Sigmoid colon (tissue), 7 donors: ENCODE measurements at places on chromosomes 2 and 18. TPM values are rescaled to one million over a fixed set of nuclear protein-coding genes. Genes with fewer than 3 reads are reported as not detected.

The COL6A3 gene
- 2.8 TPM for polyA plus RNA-seq

- DNase-seq = no peak
- H3K4me3 ChIP-seq = no peak overlapping the region
- no peak overlapping the region for H3K27ac ChIP-seq
- H3K36me3 ChIP-seq = no peaks in the 10 kb centered on the region
- no peaks in the 10 kb centered on the region for H3K27me3 ChIP-seq
- no peaks in the 10 kb centered on the region for H3K4me1 ChIP-seq
Measured at GRCh38 chr2:165161510-165161909, 42.3 kb downstream of the SCN3A start.

The GNAL gene
- 0.60 TPM for polyA plus RNA-seq

- H3K36me3 ChIP-seq = no peaks in the 10 kb centered on the region
- H3K4me1 ChIP-seq = peaks cover 5% of the 10 kb centered on the region
- H3K27me3 ChIP-seq = no peaks in the 10 kb centered on the region
- H3K4me3 ChIP-seq = no peak overlapping the region
- no peak for DNase-seq
- H3K27ac ChIP-seq = no peak overlapping the region
Measured at GRCh38 chr18:28115149-28115550, 61.8 kb downstream of the CDH2 start.

The ZNF514 gene
- polyA plus RNA-seq = 8.6 TPM

The CYP1B1 gene
- polyA plus RNA-seq = 8.4 TPM

DNA sequence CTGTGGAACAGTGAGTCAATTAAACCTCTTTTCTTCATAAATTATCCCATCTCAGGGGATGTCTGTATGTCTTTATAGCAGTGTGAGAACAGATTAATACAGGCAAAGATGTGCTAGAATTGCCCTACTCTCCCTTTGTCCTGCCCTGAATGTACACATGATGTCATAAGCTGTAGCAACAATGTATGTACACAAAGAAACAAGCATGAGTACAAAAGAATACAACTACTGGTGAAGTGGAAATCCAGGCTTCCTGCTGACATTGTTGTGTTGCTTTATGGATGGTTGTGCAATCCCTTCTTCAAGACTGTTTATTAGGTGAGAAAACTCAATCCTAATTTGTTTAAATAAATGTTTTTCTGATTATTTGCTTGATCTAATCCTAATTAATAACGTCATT, 446.6 kb downstream of the DSC3 start:
- no peaks in the 10 kb centered on the region for H3K36me3 ChIP-seq
- no peaks in the 10 kb centered on the region for H3K27me3 ChIP-seq
- H3K4me3 ChIP-seq = no peak overlapping the region
- no peak for DNase-seq
- no peak overlapping the region for H3K27ac ChIP-seq

- H3K36me3 ChIP-seq = no peaks in the 10 kb centered on the region
- H3K27me3 ChIP-seq = no peaks in the 10 kb centered on the region
- DNase-seq = no peak
- no peak overlapping the region for H3K4me3 ChIP-seq
Measured at GRCh38 chr18:48279312-48279711, 129.9 kb downstream of the ZBTB7C start.

The XDH gene
- polyA plus RNA-seq = 30.1 TPM

DNA sequence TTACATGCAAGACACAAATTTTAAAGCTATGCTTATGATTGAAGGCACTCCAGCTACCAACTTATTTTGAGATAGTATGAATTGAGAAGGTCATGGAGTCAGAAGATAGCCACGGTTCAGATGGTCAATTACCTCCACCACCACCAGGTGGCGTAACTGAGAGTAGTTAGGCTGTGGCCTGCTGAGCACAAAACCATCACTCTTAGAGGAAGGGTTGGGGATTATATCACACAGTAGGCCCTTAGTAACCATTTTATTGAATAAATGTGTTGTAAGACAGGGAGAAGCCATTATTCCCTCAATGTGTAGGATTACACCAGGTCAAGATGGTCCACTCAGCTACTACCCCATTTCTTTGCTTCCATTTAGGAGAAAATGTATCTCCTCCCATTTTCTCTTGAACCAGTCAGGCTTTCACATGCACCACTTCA, 18.8 kb downstream of the KLHL41 start:
- DNase-seq = peak; percentile 76
- H3K27ac ChIP-seq = no peak overlapping the region
- H3K4me1 ChIP-seq = no peaks in the 10 kb centered on the region
- peaks cover 9% of the 10 kb centered on the region for H3K36me3 ChIP-seq
- H3K4me3 ChIP-seq = no peak overlapping the region
- H3K27me3 ChIP-seq = no peaks in the 10 kb centered on the region

DNA sequence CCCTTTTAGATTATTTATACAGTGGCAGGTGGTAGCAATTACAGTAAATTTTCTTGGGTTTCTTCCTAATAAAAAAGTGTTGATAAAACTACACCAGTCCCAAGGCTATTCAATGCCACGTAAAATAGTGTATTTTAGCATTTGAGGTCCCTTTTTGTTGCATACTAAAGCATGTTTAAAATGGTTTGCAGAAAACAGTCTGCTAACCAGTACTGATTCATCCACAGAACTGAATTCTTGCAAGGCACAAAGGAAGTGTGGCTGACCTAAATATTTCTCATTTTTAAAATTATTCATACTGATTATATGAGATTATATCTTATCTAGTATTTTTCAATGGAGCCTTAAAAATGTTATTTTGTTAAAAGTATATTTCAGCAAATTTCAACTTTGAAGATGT, 98.1 kb downstream of the SMAD2 start:
- no peak overlapping the region for H3K4me3 ChIP-seq
- H3K27ac ChIP-seq = no peak overlapping the region
- no peak for DNase-seq
- H3K36me3 ChIP-seq = peaks cover 3% of the 10 kb centered on the region
- H3K27me3 ChIP-seq = no peaks in the 10 kb centered on the region

DNA sequence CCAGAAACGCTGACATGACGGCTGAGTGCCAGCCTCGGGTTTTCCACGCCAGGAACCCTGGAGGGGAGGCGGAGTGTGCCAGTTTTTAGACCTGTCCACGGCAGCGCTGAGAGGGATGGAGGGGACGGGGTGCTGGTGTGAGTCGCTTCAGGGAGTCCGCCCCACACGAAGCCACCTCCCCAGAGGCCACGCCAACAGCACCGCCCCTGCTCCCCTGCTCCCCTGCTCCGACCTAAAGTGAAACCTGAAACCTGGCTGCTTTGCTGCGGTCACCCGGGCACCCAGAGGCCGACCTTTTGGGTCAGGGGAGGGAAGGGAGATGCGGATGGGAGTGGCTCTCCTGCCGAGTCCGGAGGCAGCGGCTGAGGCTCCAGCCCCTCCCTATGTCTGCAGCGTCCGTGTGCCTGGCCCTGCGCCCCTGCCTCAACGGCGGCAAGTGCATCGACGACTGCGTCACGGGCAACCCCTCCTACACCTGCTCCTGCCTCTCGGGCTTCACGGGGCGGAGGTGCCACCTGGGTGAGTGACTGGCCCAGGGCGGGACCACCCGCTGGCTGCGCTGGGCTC, 38.1 kb downstream of the SNED1 start:
- H3K27ac ChIP-seq = no peak overlapping the region
- peak; percentile 61 for DNase-seq
- no peaks in the 10 kb centered on the region for H3K36me3 ChIP-seq
- peaks cover 15% of the 10 kb centered on the region for H3K4me1 ChIP-seq
- no peak overlapping the region for H3K4me3 ChIP-seq
- H3K27me3 ChIP-seq = peaks cover 28% of the 10 kb centered on the region

- H3K27me3 ChIP-seq = no peaks in the 10 kb centered on the region
- H3K4me3 ChIP-seq = no peak overlapping the region
- H3K4me1 ChIP-seq = no peaks in the 10 kb centered on the region
- no peak for DNase-seq
- H3K36me3 ChIP-seq = no peaks in the 10 kb centered on the region
Measured at GRCh38 chr2:200119236-200119635, 163.9 kb downstream of the MAIP1 start.

The CRYGC gene
- polyA plus RNA-seq = not detected

The TEX44 gene
- polyA plus RNA-seq = not detected

The PRPF40A gene
- 36.1 TPM for polyA plus RNA-seq

GRCh38 chr2:79082987-79083386, 4.8 kb downstream of the REG1B start:
- H3K4me1 ChIP-seq = no peaks in the 10 kb centered on the region
- H3K36me3 ChIP-seq = no peaks in the 10 kb centered on the region
- H3K27ac ChIP-seq = no peak overlapping the region
- DNase-seq = no peak
- H3K4me3 ChIP-seq = no peak overlapping the region
- H3K27me3 ChIP-seq = no peaks in the 10 kb centered on the region

DNA sequence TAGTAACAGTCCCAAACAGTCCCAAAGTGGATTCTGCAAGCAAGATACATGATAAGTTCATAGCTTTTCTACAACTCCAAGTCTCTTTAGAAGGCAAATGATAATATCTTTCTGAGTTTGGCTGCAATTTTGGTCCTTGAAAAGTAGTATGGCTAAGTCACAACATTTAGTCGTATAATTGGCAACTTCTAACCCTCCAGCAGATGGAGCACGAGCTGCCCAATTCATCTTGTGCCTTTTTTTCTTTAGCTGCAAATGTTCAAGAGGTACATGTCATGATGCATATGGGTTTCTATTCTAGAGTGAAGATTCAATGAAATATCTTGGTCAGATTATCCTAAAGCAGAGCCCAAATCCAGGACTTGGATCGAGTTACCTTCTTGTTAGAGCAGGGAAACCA, 127.0 kb upstream of the KLHL14 start:
- no peak overlapping the region for H3K27ac ChIP-seq
- H3K4me1 ChIP-seq = no peaks in the 10 kb centered on the region
- no peaks in the 10 kb centered on the region for H3K36me3 ChIP-seq

The TMEM247 gene
- not detected for polyA plus RNA-seq

- H3K4me3 ChIP-seq = no peak overlapping the region
- no peaks in the 10 kb centered on the region for H3K27me3 ChIP-seq
- peaks cover 71% of the 10 kb centered on the region for H3K36me3 ChIP-seq
- no peak for DNase-seq
- H3K4me1 ChIP-seq = no peaks in the 10 kb centered on the region
Measured at GRCh38 chr2:121418494-121419058, 112.1 kb upstream of the RNU4ATAC start.

The LHCGR gene
- polyA plus RNA-seq = not detected

The GPR35 gene
- polyA plus RNA-seq = 28.2 TPM

GRCh38 chr2:8611246-8611645, 70.6 kb upstream of the ID2 start:
- H3K27me3 ChIP-seq = no peaks in the 10 kb centered on the region
- no peak overlapping the region for H3K4me3 ChIP-seq
- DNase-seq = no peak
- no peak overlapping the region for H3K27ac ChIP-seq

DNA sequence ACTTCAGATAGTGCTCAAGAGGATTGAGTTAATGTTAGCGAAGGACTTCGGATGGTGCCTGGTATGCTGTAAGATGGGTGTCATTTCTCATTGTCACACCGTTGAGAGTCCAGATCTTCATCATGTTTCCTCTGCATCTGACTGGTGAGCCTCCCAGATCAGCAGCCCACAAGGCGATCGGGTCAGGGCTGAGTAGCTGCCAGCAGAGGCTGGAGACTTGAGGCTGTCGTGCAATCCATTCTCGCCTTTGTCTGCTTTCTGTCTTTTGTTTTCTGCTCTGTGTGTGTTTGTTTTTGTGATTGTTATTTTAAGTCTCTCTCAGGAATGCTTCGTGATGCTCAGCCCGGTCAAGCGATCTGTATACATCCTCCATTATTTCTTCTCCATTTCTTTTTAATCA, 95.8 kb downstream of the TGOLN2 start:
- no peaks in the 10 kb centered on the region for H3K4me1 ChIP-seq
- no peaks in the 10 kb centered on the region for H3K36me3 ChIP-seq
- DNase-seq = no peak
- no peak overlapping the region for H3K27ac ChIP-seq
- no peaks in the 10 kb centered on the region for H3K27me3 ChIP-seq

DNA sequence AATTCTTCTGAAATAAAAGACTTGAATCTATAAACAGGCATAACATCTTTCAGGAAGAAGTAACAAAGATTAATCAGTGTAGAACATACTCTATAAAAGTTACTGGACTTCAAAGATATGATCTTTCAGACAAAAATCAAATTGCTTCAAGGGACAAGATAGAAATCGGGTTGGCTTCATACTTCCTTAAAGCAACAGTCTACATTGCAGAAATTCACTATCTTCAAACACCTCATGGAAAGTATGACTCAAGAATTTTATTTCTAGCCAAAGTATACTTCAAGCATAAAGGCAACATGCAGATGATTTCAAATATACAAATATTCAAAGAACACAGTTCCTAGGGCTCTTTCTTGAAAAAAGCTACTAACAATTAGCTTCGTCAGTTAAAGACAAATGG, 240.7 kb downstream of the SRBD1 start:
- no peaks in the 10 kb centered on the region for H3K36me3 ChIP-seq
- H3K4me1 ChIP-seq = no peaks in the 10 kb centered on the region
- no peak for DNase-seq
- H3K4me3 ChIP-seq = no peak overlapping the region
- H3K27me3 ChIP-seq = no peaks in the 10 kb centered on the region

The RGPD4 gene
- polyA plus RNA-seq = not detected

DNA sequence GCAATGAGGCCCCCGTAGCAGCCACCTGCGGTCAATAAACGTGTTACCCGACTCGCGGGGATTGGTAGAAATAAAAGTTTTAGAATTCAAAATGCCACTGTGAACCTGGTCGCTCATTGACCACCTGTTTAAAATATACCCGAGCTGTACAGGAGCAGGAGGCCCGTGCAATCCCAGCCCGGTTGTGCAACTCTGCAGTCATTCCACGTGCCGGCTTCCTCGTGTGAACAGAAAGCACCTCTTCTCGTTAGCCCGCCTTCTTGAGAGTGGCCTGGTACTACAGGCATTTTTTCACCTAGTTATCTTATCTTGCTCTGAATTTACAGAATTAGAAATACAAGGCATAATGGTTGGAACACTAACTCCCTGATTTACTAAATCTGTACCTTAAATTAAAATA, 660.7 kb downstream of the GALR1 start:
- no peak overlapping the region for H3K4me3 ChIP-seq
- no peaks in the 10 kb centered on the region for H3K27me3 ChIP-seq
- H3K4me1 ChIP-seq = no peaks in the 10 kb centered on the region
- no peak overlapping the region for H3K27ac ChIP-seq
- H3K36me3 ChIP-seq = no peaks in the 10 kb centered on the region
- no peak for DNase-seq

The HES6 gene
- polyA plus RNA-seq = 52.3 TPM

- no peak for DNase-seq
- H3K27ac ChIP-seq = no peak overlapping the region
- H3K4me3 ChIP-seq = no peak overlapping the region
- H3K4me1 ChIP-seq = no peaks in the 10 kb centered on the region
- no peaks in the 10 kb centered on the region for H3K36me3 ChIP-seq
Measured at GRCh38 chr18:37496568-37496967, 69.0 kb downstream of the CELF4 start.

DNA sequence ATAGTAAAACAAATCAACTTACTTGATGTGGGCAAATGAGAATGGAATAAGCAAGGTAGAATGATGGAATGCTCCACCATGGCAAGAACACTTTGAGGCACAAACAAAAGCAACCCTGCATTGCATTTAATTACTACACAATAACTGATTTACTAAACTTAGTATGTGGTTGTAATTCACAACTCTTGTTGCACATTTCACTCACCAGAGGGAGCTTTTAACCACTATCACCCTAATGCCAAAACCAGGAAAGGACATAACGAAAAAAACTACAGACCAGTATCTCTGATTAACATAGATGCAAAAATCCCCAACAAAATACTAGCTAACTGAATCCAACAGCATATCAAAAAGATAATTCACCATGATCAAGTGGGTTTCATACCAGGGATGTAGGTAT, 659.8 kb downstream of the CPS1 start:
- no peak overlapping the region for H3K27ac ChIP-seq
- H3K36me3 ChIP-seq = no peaks in the 10 kb centered on the region
- no peaks in the 10 kb centered on the region for H3K27me3 ChIP-seq
- H3K4me1 ChIP-seq = no peaks in the 10 kb centered on the region
